Foreskin keratinocyte (primary cell): ENCODE measurements at places on chromosomes 7 and 10. TPM values are rescaled to one million over a fixed set of nuclear protein-coding genes. Genes with fewer than 3 reads are reported as not detected.
A peak's percentile ranks its signal among the peaks of the same experiment; 100 is the strongest.

DNA sequence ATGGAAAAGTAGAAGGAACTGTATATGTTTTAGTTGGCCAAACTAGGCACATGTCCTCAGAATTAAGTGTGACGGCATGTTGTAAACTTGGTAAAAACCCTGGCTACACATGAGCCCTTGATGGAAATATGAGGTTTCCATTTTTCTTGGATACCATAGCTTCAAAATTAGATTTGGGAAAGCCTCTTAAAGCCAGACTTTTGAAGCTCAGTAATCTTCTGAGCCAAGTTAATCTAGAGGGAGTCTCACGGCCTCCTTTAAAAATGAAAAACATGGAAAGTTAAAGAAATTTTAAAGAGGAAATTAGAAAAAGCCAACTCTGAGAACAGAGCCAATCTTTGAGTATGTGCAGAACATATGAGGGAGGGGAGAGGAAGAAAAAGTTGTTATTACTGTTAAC lies 376.0 kb downstream of the CTNNA3 start:
- no peak for DNase-seq

- no peak for DNase-seq
Measured at GRCh38 chr10:100887761-100888296, 24.9 kb upstream of the SLF2 start.

DNA sequence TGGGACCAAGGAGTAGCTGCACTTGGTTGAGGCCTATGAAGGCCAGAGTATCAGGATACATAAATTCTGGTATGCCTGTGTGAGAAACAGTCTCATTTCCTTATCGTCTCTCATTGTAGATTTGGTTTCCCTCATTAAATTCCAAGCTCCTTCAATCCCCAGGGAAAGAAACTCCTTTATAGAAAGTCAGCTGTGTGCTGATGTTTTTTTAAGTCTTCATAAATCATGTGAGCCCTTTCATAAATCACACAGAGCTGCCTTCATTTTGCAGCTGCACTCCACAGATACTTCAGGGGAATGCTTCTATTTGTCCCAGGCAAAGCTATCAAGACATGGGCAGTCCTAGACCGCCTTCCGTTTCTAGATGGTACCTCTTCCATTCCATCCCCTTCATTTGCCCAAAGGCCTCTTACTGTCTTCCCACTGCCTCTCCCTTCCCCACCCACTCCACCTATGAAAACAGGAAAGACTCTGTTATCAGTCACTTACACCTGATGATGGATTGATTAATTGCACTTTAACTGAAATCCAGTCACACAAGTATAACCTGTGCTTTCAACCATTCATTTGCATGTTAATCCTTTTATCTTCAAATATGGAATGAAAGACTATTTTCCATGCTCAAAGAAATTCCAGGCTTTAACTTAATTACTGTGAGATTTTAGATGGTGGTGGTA lies 290.2 kb downstream of the C7orf25 start:
- no peak for DNase-seq

- no peak for DNase-seq
Measured at GRCh38 chr7:109915670-109916069, 1175.3 kb upstream of the LRRN3 start.

- no peak for DNase-seq
Measured at GRCh38 chr10:131654471-131655087, 246.2 kb upstream of the PPP2R2D start.

GRCh38 chr7:101563943-101564777 lies 64.9 kb downstream of the MYL10 start:
- DNase-seq, result no peak

GRCh38 chr10:93751124-93751523 lies 6.6 kb upstream of the LGI1 start:
- no peak for DNase-seq

- no peak for DNase-seq
Measured at GRCh38 chr7:150337179-150337578, 4.2 kb downstream of the RARRES2 start.

- no peak for DNase-seq
Measured at GRCh38 chr10:105973902-105974301, 1190.6 kb downstream of the SORCS1 start.

DNA sequence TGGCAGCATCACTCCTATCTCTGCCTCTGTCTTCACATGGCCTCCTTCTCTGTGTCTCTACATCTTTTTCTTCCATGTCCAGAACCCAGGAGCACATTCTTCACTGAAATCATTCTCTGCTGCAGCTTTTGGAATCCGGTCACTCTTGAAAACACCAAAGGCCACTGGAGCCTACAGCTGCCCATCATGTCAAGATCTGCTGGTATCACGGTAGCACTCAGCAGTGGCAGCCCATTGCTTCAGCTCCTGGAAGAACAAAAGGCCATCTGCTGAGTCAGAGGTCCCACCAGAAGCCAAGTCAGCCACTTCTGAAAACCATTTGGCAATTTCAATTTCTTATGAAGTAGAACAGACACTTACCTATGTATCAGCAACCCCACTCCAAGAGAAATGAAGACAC lies 6.1 kb upstream of the PCBD1 start:
- DNase-seq, result no peak

GRCh38 chr10:77682393-77683087 lies 44.9 kb upstream of the KCNMA1 start:
- DNase-seq, result no peak

GRCh38 chr7:140039896-140040295 lies 22.9 kb downstream of the PARP12 start:
- no peak for DNase-seq

DNA sequence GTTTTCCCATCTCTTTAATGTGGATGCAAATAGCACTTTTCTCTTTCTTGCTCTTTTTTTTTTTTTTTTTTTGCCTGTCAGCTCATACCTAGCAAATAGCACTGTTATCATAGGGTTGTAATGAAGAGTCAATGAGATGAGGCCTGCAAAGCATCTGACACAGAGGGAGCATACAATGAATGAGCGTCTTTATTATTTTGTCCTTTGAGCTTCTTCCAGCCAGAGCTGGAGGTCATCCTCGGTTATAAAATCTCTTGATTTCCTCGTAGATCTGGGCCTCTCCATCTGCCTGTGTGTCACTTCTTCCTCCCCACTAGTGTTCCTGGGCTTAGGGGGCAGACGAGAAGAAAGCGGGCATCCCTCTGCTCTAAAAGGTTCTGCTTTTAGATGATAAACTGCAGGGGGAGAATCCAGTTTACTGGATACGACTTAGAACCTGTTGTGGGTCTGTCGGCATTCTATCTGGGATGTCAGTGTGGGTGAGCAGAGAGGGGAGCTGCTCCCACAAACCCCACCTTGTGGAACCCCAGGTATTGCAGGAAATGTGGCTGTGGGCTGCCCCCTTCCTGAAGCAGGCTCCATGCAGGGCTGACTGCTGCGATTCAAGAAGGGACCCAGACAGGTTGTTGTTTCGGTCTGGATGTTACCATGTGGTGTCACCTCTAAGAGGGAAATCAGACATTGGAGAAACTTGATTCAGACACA lies 135.8 kb upstream of the GPR26 start:
- no peak for DNase-seq

- DNase-seq, result no peak
Measured at GRCh38 chr10:3077509-3077908, 10.2 kb downstream of the PFKP start.

GRCh38 chr7:7609330-7609729 lies 31.2 kb upstream of the UMAD1 start:
- no peak for DNase-seq

DNA sequence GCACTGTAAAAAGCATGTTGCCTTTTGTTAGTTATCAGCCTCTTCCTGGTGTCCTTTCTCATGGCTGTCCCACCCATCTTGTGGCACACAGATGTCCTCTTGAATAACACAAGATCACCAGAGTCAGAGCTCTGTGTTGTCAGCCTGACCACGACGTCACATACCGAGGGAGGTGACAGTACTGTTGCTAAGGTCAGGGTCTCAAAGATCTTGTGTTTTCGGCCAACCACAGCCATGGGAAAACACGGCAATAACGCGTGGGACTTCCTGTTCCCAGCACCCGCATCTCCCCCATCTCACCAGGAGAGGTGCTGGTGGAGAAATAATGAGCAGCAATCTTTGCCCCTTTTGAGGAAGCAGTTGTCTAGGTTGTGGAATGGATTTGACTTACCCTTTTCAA lies 40.4 kb downstream of the NPVF start:
- DNase-seq, result no peak

DNA sequence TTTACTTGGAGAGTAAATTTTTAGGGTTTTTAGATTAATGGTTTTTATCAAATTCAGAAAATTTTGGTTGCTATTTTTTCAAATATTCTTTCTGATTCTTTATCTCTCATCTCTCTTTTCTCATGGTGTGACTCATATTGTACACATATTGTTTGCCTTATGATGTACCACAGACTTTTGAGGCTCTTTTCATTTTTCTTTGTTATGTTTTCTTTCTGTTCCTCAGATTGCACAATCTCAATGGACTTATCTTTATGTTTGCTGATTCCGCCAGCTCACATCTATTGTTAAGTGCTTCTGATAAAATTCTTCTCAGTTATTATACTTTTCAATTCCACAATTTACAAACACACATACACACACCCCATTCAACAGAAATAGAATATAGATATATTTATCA lies 168.2 kb upstream of the IGFBP3 start:
- DNase-seq, result peak; percentile 7

DNA sequence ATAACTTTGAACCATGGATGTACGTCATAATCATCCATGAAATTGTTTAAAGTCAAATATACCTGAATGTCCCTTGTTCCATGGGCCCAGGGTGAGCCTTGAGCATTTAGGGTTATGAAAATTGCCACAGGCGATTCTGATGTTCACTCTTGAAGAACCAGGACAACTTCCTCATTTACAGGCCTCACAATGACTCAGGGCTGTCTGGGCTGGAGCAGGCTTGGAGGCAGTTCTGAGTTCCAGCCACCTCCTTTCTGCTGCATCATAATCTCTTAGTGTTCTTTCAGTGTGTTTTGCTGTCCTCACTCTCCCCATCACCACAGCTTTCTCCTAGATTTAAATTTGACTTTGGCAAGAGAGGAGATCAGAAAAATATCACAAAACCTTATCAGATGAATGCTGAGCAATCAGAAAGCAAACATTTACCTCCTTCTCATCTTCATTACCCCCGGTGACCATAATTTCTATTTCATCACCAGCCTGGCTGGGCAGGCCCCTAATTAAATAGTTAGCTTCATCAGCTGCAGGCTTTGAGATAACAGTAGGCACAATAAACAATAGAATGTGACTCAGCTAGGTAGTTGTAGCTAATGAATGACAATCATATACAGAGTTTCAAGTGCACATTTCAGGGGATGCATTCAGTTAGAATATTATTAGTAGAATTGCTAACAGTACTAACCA lies 571.0 kb downstream of the SH2D4B start:
- DNase-seq, result no peak

GRCh38 chr7:86148501-86148900 lies 495.2 kb upstream of the GRM3 start:
- no peak for DNase-seq

DNA sequence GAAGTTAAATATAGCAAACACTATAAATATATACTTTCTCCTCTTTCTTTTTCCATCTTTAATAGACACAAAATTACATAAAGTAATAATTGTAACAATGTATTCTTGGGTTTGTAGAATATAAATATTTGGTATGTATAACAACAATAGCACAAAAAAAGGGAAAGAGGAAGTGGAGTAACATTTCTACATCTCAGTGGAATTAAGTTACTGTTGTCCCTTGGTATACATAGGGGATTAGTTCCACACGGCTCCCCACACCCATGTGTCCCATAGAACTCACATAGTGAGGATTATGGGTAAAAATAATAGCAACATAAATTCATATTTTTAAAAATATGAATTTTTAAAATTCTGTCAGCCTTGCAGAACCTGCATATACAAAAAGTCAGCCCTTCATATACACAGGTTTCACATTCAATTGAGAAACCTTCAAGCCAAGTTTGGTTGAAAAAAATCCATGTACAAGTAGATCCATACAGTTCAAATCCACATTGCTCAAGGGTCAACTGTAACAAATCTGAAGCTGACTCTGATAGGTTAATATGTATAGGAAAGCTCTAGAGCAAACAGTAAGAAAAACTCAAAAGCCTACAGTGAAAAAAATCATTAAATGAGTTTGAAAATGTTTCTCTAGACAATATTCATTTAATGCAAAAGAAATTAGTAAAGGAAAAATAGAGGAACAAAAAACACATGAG lies 92.4 kb downstream of the HYCC1 start:
- DNase-seq, result no peak

DNA sequence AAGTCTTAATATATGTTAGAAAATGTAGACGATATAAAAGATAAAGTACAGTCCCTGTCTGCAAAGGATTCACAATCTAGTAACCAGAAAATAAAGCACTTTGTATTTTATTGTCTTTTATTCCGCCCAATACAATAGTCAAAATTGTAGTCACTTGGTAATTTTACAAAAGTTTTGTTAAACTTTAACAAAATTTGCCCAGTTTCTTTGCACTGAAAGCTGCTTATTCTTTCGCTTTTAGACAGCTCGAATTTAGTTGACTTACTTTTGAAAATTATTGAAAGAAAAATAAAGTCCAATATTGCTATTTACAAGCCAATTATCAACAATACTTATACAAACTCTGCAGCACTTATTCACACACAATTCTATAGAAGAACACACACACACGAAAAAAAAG lies 534.9 kb upstream of the LRRTM3 start:
- DNase-seq, result no peak

DNA sequence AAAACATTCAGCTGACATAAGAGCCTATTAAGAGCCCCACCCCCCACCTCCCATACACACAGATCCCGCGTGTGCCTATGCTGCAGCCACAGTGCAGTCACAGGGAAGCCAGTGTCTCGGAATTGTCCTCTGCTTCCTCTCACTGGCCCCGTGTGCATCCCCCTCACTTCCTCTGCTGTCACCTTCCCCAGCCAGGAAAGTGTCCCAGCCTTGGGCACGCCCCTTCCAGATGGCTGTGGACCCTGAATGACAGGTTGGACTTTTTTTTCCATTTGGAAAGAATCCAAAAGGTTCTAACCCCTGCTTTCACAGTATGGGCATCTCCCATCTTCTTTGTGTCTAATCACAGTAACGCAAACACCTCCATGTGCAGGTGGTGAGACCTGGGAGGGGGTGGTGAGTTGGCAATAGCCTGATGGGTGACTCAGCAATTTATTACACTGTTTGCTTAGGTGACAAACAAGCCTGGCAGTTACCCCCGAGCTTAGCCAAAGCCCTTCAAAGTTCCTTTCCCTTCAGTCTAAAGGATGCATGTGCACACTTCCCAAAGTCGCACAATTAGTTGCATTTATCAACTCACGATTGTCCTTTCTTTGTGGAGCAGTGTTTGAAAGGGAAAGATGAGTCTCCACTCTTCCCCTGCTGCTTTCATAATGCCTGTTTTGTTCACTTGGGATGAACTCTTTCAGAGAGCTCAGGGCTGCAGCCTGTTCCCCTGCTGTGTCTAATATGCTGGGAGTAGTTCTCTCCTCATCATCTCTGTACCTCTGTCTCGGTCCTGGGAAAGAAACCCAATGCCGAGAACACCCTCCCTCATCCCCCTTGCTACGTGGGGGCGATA lies 67.5 kb upstream of the EFCAB10 start:
- DNase-seq, result no peak

GRCh38 chr10:116593139-116593740 lies 2.5 kb downstream of the PNLIPRP1 start:
- no peak for DNase-seq

GRCh38 chr10:7596356-7596755 lies 70.4 kb downstream of the ITIH5 start:
- no peak for DNase-seq

The COL17A1 gene
- 1,970 and 2,423 TPM in 2 replicates for total RNA-seq

The SUN3 gene
- total RNA-seq, result not detected in 2 replicates

The TRPV6 gene
- total RNA-seq, result 0.07 and 0.24 TPM in 2 replicates

The CFAP70 gene
- total RNA-seq, result 0.28 and 0.41 TPM in 2 replicates

The TMEM273 gene
- total RNA-seq, result not detected in 2 replicates

The KIF11 gene
- 34.1 and 41.5 TPM in 2 replicates for total RNA-seq

The MINPP1 gene
- total RNA-seq, result 15.8 and 16.4 TPM in 2 replicates

The ANKRD22 gene
- total RNA-seq, result 0.24 and 0.35 TPM in 2 replicates

The SYT15 gene
- 0.10 and 0.32 TPM in 2 replicates for total RNA-seq

The NAPEPLD gene
- total RNA-seq, result 4.7 and 5.4 TPM in 2 replicates

The ADCY1 gene
- 0.56 and 0.58 TPM in 2 replicates for total RNA-seq
